Dermis blood vessel endothelial cell (primary cell): ENCODE measurements at places on chromosomes 2 and 18. TPM values are rescaled to one million over a fixed set of nuclear protein-coding genes. Genes with fewer than 3 reads are reported as not detected.

DNA sequence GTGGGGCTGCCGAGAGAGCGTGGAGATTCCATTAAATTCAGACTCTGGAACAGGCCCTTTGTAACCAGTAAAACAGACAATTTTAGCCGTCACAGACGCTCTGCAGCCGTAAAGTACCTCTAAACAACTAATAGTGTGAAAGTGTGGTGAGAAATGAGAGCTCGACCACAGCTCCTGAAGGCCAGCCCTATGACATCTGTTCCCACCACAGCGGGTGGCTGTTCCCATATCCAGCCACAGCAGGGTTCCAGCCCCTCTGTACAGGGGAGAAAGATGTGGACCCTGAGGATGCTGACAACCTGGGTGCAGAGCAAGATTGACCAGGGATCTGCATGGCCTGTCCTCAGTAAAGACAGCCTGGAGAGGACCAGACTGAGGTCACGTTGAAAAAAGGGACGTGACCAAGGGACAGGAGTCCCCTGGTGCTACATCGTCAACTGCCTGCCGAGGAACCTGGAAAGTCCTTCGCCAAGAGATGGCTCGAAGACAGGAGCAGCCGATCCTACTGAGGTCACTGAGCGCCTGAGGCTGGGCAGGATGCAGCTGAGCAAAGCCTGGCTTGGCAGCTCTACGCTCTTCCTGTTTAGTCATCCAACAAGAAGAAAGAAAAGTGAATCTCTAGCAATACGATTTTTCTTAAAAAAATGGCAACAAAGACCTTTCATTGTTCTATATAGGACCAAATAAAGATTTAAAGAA, 831.7 kb downstream of the RNF144A start:
- no peak for DNase-seq

DNA sequence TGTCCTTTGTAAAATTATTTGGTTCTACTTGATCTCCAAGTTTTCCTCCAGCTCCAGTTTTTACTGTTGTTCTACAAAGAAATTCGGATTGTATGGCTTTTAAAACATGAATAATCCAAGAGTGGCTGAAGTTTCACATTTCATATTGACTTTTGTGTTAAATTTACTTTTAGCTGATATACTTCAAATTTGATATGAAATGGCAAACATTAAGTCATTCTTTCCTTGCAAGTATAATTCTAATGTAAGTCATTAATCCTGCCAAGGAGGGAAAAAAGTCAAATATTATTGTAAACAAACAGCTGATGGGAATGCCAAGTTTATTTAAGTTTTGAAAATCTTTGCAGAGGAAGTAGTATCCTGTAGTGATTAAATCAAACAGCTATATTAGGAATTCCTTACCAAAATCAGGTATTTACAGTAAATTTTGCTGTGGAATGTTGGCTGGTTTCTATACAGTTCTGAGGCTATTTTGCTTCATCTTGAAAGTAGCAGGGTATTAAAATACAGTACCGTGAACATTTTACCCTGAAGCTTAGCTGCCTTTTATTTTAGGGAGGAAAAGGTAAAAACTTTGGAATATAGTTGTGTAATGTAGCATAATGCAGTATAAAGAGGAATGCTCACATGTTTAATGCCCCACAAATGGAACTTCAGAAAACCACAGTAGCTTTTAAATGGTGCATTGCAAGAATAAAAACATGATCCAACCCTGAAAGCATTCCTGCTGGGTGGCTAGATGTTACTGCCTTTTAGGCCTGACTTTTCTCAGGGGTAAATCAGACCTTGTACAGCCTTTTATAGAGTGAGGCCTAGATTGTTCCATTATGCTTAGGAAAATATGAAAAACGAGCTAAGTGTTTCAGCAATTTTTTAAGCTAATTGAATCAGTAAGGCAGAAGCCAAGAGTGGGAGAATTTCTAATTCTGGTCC, 62.7 kb upstream of the NT5C1B start:
- DNase-seq, result no peak

- DNase-seq, result no peak
Measured at GRCh38 chr2:170953941-170954340, 24.9 kb downstream of the GORASP2 start.

DNA sequence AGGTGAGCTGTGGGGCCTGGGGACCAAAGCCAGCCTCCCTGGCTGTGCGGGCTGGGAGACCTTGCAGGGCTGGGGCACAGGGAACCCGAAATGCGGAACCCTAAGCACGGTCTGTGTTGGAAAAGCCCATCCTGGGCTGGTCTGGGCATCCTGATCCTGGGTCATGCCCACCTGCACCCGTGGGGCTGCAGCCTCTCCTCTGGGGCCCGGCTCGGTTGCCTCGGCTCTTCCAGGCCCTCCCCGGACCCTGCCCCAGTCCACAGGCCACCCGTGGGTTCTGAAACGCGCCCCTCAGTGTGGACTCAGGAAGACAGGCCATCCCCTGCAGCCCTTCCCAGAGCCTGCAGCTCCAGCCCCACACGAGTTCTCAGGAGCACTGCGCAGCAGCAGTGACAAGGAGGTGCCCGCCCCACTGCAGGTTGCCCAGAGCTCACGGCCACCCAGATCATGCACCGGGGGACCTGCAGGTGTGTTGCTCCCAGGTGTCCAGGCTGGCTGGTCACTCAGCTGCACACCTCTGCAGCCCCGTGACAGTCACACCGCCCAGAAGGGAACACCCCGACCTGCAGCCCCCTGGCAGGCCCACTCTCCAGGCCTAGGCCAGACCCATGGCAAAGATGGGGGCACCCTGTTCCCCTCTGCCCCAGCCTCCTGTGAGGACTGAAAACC, 12.2 kb upstream of the NFATC1 start:
- no peak for DNase-seq

DNA sequence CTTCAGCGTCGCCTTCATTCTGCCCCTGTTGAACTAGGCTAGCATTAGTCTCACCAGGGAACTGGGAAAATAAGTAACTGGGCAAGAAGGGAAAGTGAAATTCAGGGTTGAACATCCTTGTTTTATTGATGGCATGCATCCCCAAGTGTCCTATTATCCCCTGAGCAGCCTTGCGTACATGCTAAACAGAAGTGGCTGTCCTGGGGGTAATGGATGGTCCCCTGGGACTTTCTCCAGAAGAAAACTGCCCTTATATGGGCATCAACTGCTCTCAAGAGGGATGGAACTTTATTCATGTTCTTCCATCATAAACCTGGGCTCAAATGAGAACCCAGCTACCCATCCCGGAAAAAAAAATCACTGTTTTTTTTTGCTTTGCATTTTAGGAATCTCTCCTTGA, 11.8 kb upstream of the SMIM21 start:
- no peak for DNase-seq

GRCh38 chr2:62641410-62641843, 64.1 kb upstream of the EHBP1 start:
- no peak for DNase-seq

DNA sequence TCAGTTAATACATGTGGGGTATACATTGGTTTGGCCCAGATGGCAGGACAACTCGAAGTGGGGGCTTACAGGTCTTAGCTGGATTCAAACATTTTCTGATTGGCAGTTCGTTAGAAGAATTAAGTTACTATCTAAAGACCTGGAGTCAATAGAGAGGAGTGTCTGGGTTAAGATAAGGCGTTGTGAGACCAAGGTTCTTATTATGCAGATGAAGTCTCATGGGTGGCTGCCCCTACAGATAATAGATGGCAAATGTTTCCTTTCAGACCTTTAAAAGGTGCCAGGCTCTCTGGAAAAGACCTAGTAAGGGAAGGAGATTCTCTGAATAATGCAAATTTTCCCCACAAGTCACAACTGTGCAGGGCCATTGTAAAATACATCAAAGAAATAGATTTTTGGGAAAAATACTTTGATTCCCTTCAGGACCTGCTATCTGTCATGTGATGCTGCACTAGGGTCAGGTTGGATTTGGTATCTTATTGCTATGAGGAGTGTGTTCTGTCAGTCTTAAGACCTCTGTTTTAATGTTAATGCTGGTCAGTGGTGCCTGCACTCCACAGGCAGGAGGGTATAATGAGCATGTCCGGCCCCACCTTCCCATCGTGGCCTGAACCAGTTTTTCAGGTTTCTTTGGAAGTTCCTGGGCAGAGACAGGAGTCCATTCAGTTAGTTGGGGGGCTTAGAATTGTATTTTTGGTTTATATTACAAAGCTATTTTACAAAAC, 14.3 kb upstream of the MC5R start:
- no peak for DNase-seq

DNA sequence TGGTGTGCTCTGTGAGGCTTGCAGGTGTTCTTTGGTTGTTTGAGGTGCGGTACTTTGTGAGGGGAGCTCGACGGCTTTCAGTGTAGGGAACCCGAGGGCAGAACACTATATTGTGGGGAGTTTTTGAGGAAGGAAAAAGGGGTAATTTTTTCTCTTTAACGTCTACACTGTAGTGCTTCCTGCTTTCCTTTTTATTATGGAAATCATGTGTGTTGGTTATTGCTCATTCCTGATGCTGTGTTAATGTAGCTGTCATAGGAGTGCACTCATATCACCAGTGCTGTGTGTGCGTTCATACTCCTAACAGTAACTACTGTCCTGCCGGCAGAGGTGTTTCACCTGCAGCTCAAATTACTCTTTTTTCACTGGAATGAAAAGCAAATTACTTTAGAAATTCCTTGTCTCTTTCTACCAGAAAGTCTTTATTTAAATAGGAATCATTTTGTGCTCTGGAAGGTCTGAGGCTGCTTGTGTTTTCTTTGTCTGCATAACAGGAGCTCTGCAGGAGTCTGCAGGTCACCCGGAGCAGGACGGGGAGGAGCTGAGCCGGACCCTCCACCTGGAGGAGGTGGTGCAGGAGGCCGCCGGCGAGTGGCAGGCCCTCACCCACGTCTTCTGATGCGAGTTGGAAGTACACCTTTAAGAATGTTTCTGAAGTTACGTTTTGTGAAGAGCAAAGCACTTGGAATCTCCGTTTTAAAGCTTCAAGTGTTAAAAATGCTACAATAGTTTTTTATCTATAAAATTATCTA, 145.5 kb downstream of the ZNF236 start:
- DNase-seq, result no peak

- DNase-seq, result no peak
Measured at GRCh38 chr2:11716689-11717321, 29.6 kb upstream of the LPIN1 start.

GRCh38 chr2:188132385-188132784, 159.3 kb upstream of the GULP1 start:
- no peak for DNase-seq

DNA sequence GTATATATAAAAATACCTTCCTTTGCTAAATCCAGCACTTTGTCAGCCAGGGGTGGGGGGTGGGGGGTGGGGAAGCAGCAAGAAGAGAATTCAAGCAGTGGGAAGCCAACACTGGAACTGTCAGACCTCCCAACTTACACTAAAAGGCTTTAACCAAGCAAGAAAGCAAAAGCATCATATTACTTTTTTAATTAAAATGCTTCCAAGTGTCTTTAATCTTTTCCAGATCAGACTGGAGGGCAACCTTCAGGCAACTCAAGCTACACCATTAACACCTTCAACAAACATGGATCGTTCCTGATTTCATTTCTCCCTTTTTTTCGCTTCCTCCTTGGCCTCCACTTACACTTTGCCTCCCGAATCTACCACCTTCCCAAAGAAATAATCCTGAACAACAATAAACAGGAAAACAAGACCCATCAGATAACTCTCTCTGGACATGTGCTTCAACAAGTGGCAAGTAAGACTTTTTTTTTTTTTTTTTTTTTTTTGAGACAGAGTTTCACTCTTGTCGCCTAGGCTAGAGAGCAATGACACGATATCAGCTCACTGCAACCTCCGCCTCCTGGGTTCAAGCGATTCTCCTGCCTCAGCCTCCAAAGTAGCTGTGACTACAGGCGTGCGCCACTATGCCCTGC, 35.5 kb downstream of the ZNF521 start:
- DNase-seq, result no peak

DNA sequence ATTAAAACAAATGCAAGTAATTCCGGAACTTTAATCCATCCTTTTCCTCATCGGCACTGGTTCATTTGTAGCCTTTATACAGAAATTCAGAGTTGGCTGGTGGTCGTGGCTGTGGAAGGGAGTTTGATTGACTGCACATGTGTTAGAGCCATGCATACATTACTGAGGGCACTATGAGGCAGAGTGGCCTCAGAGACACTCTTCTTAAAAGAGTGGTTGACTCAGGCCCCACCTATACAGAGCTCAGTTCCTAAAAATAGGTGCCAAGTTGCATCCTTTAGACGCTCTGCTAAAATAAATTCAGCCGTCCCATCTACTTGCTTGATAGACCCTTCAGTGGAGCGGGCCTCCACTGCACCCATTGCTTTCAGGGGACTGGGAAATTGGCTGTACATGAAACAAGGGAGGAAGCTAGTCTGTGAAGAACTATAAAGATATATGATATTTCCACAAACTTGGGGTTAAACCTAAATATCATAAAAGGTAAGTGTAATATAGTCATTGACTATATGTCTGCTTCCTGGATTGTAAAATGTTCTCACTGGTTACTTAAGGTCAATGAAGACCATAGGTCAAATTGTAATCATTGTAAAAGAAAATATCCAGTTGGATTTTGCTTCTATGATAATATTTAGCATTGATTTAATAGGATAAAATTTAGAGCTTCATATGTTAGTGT, 298.9 kb downstream of the XIRP2 start:
- DNase-seq, result no peak

- no peak for DNase-seq
Measured at GRCh38 chr18:73613706-73614340, 533.8 kb downstream of the FBXO15 start.

GRCh38 chr2:190838492-190838910, 42.1 kb upstream of the GLS start:
- DNase-seq, result no peak

DNA sequence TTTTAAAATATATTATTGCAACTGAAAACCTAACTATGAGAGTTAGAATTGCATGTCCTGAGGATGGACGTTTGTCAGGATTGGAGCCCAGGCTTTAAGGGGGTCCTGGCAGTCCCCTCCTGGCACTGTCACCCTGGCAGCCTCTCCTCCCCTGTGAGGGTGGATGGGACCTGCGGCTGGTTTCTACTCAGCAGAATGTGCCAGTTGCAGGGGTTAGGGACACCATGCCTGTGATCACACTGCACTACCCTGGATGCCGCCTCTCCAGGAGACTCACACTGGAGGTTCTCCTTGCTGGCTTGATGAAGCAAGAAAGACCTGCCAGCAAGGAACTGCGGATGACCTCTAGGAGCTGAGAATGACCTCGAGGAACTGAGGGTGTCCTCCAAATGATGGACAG, 356.7 kb upstream of the MYT1L start:
- no peak for DNase-seq

GRCh38 chr2:72106978-72107377, 40.7 kb downstream of the CYP26B1 start:
- no peak for DNase-seq

DNA sequence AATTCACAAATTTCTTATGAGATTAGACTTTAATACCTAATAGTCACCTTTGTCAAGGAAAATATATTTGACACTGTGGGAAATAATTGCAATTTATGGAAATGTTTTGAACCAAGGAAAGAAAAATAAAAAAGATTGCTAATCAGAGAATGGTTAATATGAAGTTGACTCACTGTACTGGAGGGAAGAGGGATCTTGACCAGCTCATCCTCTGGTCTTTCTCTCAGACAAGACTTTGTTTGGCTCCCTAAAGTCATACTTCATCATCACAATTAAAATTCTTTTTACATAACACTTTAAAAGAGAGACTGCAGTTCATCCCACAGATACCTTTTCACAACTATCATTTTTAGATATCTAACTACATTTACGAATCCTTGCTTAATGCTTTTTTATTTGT, 538.5 kb upstream of the ZEB2 start:
- DNase-seq, result no peak

The SPP2 gene
- total RNA-seq, result not detected in 2 replicates

The NEU4 gene
- total RNA-seq, result not detected in 2 replicates

The TDRD15 gene
- total RNA-seq, result not detected in 2 replicates

The AQP12B gene
- not detected in 2 replicates for total RNA-seq

The CCL20 gene
- 0.65 and 1.0 TPM in 2 replicates for total RNA-seq

The RGPD3 gene
- total RNA-seq, result 0.33 and 0.51 TPM in 2 replicates

The PLEK gene
- total RNA-seq, result 0.17 TPM in 1 of 2 replicates, not detected in the other

The LYPD6B gene
- total RNA-seq, result not detected in 2 replicates

The FBLN7 gene
- total RNA-seq, result 2.4 and 3.3 TPM in 2 replicates

The PLCL1 gene
- 0.51 and 0.68 TPM in 2 replicates for total RNA-seq
